Testis (tissue), 5 donors: ENCODE measurements at places on chromosomes 7 and 10.
A peak's percentile ranks its signal among the peaks of the same experiment; 100 is the strongest.

DNA sequence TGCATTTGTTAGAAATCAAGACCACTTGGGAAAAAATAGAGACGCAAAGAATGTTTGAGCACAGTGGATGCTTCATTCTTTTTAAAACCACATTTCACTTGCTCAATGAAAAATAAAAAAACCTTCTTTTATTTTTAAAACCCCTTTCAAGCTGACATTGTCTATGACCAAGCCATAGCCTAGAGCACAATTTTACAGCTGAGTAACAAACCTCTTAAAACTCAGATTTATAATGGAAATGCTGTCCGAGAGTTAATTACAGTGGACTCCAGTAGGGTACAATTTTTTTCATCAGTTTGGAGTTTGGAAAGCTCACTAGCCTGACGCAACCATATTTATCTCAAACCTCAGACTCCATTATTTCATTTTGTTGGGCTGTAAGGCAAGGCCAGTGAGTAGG is 116.3 kb downstream of the RNLS start:
- no peaks in the 10 kb centered on the region for H3K36me3 ChIP-seq
- H3K27me3 ChIP-seq = no peaks in the 10 kb centered on the region
- H3K4me1 ChIP-seq = no peaks in the 10 kb centered on the region

GRCh38 chr7:132574223-132574622 is 2.0 kb downstream of the PLXNA4 start:
- DNase-seq = no peak
- H3K36me3 ChIP-seq = no peaks in the 10 kb centered on the region
- peaks cover 16% of the 10 kb centered on the region for H3K4me1 ChIP-seq
- H3K27me3 ChIP-seq = no peaks in the 10 kb centered on the region

DNA sequence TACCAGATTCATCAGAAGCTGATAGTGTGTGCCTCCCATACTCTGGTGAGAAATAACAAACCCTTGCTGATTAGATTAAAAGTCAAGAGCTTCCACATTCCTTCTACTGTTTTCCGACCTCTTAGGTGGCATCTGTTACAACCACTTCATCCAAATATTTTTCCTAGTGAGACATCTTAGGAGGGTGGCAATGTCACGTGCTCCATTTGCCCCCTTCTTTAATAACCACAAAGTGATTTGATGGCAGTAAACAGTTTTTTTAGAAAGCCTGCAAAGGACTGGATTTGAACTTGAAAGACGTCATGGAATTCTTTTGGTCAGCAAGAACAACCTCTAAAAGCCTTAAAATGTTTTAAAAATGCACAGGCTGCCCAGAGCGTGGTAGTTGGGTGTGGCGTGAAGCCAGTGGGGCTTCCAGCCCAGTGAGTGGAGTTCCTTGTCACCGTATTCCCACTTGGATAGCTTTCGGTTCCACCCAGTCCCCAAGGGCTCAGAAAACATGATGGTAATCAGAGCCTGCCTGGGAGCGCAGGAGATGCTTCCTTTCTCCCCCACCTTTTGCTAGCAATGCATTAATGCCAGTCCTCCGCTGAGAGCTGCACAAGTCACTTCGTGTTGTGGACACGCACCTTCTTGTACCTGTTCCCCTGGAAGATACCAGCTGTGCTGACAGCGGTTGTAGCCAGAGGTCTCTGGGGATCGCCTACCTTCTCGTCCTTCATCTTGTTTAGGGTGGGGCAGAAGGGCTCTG is 256.4 kb downstream of the KIAA1217 start:
- no peak for DNase-seq
- H3K36me3 ChIP-seq = no peaks in the 10 kb centered on the region
- peak overlapping the region; percentile 51 for H3K27ac ChIP-seq
- H3K4me1 ChIP-seq = peaks cover 34% of the 10 kb centered on the region
- no peak overlapping the region for H3K4me3 ChIP-seq
- no peaks in the 10 kb centered on the region for H3K27me3 ChIP-seq

- no peaks in the 10 kb centered on the region for H3K36me3 ChIP-seq
- peaks cover 27% of the 10 kb centered on the region for H3K4me1 ChIP-seq
- no peak for DNase-seq
- no peaks in the 10 kb centered on the region for H3K27me3 ChIP-seq
Measured at GRCh38 chr10:127161482-127161881, 34.9 kb downstream of the INSYN2A start.

GRCh38 chr7:44193011-44193802 is 4.0 kb upstream of the GCK start:
- no peaks in the 10 kb centered on the region for H3K4me1 ChIP-seq
- no peak overlapping the region for H3K4me3 ChIP-seq
- no peaks in the 10 kb centered on the region for H3K27me3 ChIP-seq
- H3K27ac ChIP-seq = no peak overlapping the region
- DNase-seq = no peak

DNA sequence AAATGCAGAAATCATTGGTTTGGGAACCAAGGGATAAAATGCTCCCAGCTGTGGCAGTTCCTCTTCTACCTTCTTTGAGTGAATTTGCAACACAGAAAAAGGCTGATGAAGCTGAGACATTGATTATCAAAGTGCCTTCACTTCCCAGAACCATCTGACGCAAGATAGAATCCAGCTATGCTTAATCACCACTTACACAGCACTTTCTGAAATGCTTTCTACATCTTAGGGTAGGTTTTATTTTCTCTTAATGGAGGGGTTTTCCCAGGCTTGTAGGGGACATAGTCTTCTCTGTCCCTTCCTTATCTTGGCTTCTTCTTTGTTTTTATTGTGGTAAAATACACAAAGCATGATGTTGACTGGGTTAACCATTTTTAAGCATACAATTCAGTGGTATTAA is 332.6 kb upstream of the ZNF32 start:
- H3K4me3 ChIP-seq = no peak overlapping the region
- no peak overlapping the region for H3K27ac ChIP-seq
- H3K27me3 ChIP-seq = no peaks in the 10 kb centered on the region
- no peak for DNase-seq
- no peaks in the 10 kb centered on the region for H3K4me1 ChIP-seq
